Stimulated activated effector memory CD8-positive, alpha-beta T cell treated with anti-CD3 and anti-CD28 coated beads, Interleukin-12 subunit alpha, Interleukin-12 subunit beta, amount 100 ng/mL, for 72 hours (primary cell): ENCODE measurements at places on chromosomes 12 and 14.

DNA sequence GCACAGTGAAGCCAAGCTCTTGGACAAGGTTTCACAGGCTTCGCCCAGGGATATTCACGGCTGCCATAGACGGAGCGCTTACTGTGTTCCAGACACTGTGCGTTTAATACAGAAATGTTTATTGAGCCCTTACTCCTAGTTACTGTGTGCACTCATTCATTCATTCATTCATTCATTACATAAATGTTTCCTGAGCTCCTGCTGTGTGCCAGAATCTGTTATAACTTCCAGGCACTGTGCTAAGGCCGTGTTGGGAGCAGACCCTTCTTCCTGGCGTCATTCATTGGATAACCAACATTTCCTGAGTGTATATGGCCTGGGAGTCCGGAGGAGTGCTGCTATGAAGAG is 760 bp upstream of the MED13L start:
- no peak for DNase-seq

DNA sequence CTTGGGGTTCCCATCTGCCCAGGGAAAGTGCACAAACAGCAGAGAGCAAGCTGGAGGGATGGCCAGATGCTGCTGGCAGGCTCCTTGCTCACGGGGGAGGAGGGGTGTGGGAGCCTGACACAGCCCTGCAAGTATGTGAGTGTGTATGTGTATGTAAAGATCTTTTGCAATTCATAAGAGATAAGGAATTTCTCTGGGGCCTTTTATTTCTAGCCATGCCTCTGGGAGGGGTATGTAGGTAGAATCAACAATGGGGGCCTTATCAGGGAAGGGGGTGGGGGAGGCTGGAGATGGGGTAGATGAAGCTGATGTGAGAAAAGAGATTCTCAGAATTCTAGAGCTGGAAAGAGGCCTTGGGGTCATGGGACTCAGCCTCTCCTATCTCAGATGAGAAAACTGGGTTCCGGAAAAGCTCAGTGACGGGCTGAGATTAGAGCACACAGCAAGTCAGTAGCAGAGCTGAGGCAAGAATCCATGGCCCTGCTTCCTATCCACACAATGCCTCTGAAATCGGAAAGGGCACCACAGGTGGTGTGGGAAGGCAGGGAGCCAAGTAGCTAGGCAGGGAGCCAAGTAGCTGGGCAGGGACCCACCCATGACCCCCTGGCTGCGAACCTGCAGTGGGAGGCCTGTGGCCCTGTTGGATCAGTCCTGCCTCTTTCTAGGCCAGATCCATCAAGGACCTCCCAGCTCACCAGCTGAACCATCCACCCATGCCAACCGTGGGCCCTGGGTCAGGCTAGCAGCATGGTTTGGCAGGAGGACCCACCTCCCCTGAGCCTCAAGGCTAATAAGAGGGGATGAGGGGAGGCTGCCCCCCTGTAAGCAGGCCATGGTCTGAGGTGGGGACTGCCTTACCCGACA is 54.7 kb downstream of the PLEKHG3 start:
- no peak for DNase-seq

DNA sequence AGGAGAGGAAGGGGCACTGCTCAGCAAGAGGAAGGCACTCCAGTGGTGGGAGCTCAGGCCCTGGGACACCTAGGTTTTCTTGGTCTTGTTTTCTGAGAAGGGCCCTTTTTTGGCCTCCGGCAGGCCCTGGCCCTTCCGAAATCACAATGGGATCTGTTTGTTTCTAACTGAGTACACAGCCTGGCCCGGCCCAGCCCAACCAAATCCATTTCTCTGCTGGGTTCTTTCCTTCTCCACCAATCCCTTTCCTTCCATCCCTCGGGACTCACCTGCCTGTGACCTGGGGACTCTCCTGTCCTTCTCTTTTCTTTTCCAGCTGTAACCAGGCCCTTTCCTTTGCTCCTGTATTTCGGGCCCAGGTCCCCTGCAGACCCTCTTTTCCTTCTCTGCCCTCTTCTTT is 18.6 kb downstream of the TEAD4 start:
- DNase-seq: no peak

GRCh38 chr12:53219292-53219955 is 12.4 kb upstream of the ITGB7 start:
- DNase-seq: peak; percentile 50

- DNase-seq: no peak
Measured at GRCh38 chr14:104714066-104714465, 10.0 kb upstream of the ADSS1 start.

GRCh38 chr14:60212503-60213371 is 36.3 kb upstream of the PPM1A start:
- DNase-seq: no peak

- DNase-seq: no peak
Measured at GRCh38 chr12:26719852-26720251, 113.1 kb downstream of the ITPR2 start.

DNA sequence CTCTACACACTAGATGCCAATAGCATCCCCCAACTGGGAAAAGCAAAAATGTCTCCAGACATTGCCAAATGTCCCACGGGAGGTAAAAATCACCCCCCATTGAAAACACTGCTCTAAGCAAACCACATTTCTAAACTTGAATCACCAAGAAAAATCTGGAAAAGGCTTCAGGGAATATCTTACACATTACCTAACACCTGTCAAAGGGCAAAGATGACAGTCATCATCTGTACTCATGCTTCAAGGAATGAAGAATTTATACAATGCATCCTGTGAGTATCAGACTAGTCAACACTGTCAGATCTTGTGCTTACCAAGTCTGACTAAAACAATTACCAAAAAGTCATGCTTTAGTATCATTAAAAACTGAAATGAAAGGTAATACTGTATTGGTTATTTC is 161.6 kb upstream of the SOX5 start:
- no peak for DNase-seq

- no peak for DNase-seq
Measured at GRCh38 chr14:50218501-50218900, 12.9 kb downstream of the SOS2 start.

- no peak for DNase-seq
Measured at GRCh38 chr12:16323010-16323409, 24.4 kb upstream of the MGST1 start.

- DNase-seq: no peak
Measured at GRCh38 chr12:84470361-84470760, 442.2 kb downstream of the SLC6A15 start.

DNA sequence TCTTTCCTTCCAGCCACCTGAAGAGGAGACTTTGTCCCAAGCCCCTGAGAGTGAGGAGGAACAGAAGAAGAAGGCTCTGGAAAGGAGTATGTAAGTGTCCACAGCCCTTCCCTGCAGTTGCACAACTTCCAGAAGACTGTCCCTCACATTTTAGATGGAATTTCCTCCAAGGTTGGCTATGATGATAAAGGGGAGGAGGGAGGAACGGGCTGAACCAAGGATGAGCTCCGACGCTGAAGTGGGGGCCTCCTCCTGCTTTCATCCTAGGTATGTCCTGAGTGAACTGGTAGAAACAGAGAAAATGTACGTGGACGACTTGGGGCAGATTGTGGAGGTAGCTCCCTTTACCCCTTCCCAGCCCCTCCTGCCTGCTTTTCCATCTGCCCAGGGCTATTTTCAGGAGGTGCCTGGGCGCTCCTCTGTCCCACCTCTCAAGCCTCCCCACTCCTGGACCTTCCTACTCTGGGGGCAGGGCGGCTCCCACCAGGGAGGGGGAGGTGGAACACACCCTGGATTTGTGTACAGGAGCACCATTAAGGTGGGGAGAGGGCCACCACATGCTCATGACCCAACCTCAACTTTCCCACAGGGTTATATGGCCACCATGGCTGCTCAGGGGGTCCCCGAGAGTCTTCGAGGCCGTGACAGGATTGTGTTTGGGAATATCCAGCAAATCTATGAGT is 2.3 kb downstream of the ARHGEF25 start:
- no peak for DNase-seq

DNA sequence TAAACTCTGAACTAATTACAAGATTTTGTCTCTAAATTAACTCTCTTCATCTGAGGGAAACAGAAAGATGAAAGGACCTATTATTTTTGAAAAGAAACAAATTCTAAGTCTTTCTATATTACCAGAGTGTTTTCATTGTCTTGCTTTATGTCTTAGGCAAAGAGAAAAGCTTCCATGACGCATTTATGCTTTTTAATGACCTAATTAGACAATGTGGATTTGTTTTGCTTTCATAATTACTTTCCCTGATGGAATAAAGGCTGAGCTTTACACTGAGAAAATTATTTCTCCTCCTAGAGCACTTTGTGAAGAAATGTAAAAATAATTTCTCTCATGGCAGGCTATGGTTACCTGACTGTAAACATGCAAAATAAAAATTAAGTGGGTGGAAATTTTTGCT is 138.0 kb upstream of the SLCO1C1 start:
- DNase-seq: no peak

- no peak for DNase-seq
Measured at GRCh38 chr12:11771895-11772502, 122.5 kb downstream of the ETV6 start.

DNA sequence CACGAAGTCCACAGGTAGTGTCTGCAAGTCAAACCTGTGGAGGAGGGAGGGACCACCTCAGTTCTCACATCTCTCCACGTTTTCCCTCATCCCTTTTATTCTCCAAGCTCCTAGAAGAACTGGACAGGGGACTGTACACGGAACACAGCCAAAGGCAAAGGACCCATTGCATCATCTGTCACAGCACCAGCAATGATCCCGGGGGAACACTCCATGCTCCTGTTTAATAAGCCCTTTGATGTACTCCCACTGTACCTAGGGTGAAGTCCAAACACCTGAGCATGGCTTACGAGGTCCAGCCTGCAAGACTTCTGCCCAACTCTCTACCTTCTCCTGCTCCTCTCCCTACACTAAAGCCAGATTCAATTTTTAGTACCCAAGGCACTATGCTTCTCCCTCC is 26.5 kb downstream of the PRPF40B start:
- DNase-seq: no peak
